ENCODE measurements at places on chromosomes 11 and 22.

- no peak for DNase-seq
These were observed 4.0 kb downstream of the PRR33 start for GRCh38 chr11:1887451-1888346.

DNA sequence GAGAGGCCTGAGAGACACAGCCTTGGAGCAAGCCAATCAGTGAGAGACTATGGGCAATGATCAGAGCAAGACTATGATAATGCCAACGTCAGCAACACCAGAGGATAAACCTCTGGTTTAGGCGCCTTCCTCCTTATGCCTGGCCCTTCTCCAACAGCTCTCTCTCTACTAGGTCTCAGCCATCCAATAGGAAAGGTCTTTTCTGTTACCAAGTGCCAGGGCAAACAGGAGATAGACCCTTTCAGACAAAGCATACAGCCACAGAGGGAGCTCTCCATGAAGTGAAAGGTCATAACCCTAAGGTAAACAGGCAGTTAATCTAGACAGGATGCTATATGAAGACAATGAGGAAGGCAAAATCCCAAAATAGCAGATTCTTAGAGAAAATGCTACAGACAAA, 9.5 kb downstream of the STK33 start:
- no peak for DNase-seq

DNA sequence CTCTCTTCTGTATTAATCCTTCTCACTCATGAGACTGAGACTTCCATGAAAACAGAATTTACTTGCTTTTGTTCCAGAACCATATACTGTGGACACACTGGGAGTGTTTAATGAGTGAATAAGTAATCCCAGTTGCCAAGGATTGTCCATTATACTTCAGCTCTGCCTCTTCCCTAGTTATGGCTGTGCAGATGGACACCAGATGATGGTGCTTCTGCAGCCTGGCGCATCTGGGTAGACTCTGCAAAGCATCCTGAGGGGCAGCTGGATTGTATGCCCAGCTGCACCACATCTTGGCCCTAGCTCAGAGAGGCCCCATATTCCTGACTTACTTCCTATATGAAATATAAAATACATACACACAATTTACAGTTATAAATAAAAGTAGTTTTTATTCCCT, 43.5 kb downstream of the DBX1 start:
- DNase-seq, result no peak

- no peak for DNase-seq
These were observed 86.3 kb upstream of the BLID start for GRCh38 chr11:122202161-122202950.

GRCh38 chr11:2714463-2714800, 14.6 kb upstream of the KCNQ1OT1 start:
- no peak for DNase-seq

- DNase-seq, result no peak
These were observed 5.5 kb downstream of the CSNK2A3 start for GRCh38 chr11:11347592-11347991.

DNA sequence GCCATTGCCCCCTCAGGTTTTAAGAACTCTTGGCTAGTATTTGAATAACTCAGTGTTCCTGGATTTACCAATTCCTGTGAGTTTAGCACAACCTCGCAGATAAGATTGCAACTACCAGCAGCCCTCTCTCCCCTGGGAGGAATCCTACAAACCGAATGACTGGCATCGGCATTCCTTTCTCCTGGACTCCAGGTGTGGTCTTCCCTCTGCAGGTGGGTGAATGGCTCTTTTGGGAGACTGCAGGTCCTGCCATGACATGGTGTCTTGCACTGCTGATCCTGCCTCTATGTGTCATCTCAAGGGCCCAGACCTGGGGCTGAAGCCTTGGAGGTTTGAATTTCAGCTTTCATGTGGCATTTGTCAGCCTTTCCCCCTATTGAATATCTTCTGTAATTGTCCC, 105.6 kb downstream of the PKNOX2 start:
- DNase-seq, result no peak

- no peak for DNase-seq
These were observed 16.3 kb upstream of the SORL1 start for GRCh38 chr11:121435551-121436511.

DNA sequence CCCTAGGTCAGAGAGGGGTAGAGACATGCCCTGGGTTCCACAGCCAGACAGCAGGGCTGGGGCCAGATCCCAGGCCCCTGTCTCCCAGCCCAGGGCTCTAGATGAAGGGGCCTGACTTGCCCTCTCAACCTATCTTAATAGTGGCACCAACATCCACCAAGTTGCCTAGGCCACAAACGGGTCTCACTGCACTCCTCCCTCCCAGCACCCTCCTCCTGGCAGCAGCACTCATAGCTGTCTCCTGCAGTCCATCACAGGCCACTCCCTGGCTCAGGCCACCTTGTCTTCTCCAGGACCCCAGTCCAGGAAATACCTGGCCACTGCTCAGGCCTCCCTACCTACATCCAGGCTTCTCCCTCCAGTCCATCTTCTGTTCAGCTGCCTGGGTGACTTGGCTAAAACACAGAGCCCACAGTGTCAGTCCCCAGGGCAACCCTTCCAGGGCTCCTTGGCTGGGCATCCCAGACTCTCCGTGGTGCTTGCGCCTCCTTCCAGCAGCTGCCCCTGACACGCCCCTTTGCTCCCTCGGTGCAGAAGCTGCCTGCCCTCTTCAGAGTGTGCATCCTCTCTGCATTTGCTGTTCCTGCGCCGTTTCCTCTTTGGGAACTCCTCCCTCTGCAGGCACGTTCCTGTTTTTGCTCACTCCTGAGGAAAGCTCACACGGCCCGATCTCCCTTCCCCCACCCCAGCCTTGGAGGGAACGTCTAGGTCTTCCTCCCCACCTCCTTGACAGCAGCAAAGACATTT, 40.5 kb downstream of the LRRC32 start:
- DNase-seq, result no peak

GRCh38 chr11:16912692-16913111, 101.5 kb downstream of the PLEKHA7 start:
- no peak for DNase-seq

DNA sequence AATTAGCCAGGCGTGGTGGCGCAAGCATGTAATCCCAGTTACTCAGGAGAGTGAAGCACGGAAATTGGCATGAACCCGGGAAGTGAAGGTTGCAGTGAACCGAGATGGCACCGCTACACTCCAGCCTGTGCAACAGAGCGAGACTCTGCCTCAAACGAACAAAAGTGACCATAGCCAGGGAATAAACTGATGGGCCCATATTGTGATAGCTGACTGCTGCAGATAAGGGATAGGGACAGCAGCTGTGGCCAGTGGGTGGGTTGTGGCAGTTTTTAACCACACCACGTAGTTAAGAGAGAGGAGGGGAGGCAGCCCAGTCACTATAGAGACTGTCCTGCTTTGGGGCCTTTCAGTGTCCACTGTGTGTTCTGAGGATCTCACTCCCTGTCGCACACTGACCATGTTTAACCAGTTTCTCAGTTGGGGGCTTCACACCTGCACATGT, 58.9 kb downstream of the PISD start:
- DNase-seq, result no peak

DNA sequence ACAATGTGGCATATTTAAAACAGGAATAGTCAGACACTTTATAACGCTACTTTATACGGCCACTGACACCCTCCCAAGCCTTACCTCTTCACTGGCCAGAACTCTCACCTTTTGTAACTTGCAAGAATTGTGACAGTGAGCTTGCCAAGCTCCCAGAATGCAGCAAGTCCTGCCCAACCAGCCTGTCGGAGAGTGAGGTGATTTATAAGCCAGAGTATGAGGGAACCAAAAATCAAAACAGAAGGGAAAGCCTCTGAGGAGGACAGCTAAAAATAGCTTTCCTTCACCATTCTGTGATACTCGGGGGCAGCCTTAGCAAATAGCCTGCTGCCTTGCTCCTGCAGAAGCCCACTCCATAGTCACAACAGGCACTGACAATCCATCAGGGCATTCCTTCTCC, 229.7 kb downstream of the FAM76B start:
- DNase-seq, result no peak

DNA sequence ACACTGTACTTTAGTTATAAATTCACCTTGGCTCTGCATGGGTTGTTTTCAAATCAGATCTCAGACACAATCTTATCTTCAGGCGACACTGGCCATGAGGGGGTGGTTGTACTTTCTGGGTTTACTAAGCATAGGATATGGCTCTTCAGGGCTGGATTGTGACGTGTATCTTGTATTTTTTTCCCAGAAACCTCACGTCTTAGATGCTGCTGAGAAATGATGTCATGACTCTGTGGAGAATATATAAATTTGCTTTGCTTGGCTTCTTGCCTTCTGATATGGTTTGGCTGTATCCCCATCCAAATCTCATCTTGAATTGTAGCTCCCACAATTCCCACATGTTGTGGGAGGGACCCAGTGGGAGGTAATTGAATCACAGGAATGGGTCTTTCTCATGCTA, 82.8 kb upstream of the VSTM5 start:
- DNase-seq, result no peak

- no peak for DNase-seq
These were observed 141.6 kb upstream of the CADM1 start for GRCh38 chr11:115645631-115646317.

DNA sequence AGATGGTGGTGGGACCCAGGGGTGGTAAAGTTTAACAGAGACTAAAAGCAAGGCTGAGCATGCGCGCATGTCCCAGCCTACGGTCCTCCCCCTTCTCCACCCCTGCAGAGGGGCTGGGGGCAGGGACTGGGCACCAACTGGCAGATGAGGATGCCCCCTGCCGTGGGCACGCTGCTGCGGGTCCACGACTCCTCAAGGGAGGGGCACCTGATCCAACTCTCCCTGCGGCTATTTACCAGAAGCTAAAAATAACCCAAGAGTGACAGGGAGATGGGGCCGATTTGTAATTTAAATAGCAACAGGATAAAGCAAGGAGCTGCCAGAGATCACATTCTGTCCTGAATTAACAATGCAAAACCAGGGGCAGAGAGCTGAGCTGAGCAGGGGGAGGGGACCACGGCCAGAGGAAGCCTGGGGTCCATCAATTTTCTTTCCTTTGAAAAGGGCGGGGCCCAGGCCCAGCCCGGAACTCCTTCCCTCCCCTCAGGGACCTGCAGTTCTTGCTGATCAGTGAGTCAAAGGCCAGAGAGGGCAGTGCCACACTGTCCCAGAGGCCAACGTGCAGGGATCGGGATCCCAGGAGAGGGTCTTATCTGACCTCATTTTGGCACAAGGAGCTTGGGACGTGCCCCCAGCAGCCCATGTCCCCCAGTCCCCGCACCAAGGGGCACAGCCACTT, 8.1 kb upstream of the DGKZ start:
- DNase-seq, result no peak

DNA sequence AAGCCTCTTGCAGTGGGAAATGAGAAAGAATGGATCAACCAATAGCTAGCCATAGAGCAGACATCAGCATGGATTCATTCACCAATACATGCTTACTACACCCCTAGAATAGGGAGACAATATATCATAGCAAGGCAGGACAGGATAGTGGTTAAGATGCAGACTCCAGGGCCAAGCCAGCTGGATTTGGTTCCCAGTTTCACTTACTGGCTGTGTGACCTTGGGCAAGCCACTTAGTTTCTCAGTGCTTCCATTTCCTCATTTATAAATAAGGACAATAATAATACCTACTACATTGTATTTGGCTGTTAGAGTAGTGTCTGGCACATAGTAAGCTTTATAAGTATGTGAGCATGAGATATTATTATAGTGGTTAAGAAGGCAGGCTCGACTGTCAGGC, 7.1 kb downstream of the DCHS1 start:
- no peak for DNase-seq

DNA sequence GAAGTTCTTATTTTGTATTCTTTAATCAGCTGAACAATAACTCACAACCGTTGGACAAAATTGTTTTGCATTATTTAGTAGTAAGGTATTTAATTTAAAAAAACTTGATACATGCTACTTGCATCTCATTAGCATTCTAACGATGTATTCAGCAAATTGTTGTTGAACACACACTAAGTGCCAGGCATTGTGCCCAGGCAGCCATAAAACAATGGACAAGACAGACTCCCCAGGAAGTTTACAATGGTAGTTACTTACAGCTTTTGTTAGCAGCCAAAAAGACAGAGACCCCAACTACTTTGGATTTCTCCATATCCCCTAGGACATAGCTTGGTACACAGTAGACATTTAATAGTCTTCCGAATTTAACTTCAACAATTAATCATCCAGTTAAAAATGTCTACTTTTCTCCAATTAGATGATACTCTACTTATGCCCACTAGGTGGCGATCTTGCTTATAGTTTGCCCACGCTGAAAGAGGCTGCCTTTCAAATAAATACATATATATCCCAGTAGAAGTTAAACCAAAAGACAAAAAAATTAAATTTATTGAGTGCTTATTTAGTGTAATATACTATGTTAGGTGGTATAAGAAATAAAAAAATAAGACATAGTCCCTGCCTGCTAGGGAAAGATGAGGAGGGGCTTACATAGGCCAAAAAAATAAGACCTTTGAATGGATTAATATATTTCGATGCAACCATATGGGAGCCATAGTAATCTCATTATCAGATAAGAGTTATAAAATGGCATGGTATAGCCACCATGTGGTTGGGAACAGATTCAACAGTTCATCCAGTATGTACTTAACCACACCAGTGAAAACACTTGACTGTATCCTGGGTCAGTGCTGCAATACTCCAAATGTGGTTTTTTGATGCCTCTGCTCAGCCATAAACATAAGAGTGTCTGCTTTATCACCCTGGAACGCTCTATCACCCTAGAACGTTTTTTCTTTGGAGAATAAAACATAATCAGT, 2.0 kb upstream of the FJX1 start:
- DNase-seq, result no peak

DNA sequence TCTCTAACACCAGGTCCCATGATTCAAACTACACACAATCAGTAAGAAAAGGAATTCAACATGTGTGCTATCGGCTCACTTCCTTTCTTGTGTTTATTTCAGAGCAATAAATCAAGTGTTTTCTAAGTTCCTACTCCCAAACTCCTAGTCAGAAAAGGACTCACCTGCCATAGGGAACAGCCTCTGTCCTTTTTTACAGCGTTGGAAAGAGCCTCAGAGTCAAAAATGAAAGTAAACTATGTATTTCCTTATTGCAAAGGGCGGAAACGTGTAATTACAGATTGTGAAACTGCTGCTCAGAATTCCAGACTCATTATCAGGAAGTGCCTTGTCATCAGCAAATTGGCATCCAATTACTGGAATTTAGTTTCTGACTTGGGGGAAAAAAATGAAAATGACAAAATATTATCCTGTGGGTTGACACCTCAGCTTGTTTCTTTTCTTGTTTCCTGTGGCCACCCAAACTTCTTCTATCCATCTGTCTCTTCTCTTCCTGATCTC, at the start of gene CASP4:
Gene CASP4 (minus strand): TSS at position 220 of the 501 bp plus-strand sequence. CDS start 49 bp downstream, at position 171.
- no peak for DNase-seq

- DNase-seq, result no peak
These were observed 9.9 kb downstream of the OTOG start for GRCh38 chr11:17556999-17557398.
